ENCODE measurements at places on chromosomes 2 and 18. TPM values are rescaled to one million over a fixed set of nuclear protein-coding genes. Genes with fewer than 3 reads are reported as not detected.

OTOS gene
- total RNA-seq: not detected

INHBB gene
- total RNA-seq: 19.3 TPM

RND3 gene
- 24.9 TPM for total RNA-seq

CRYBA2 gene
- total RNA-seq: not detected

EDAR gene
- total RNA-seq: not detected

ADD2 gene
- 5.3 TPM for total RNA-seq

FAM117B gene
- 4.3 TPM for total RNA-seq

RPRM gene
- total RNA-seq: 1.1 TPM

CDH19 gene
- 9.6 TPM for total RNA-seq

FAM210A gene
- total RNA-seq: 14.7 TPM

LRRC30 gene
- not detected for total RNA-seq

IL36B gene
- total RNA-seq: not detected

SERPINB11 gene
- not detected for total RNA-seq

FBXO48 gene
- total RNA-seq: 1.0 TPM

MC5R gene
- not detected for total RNA-seq

NTSR2 gene
- not detected for total RNA-seq

FER1L5 gene
- 0.42 TPM for total RNA-seq

SLC23A3 gene
- total RNA-seq: 3.5 TPM

CPS1 gene
- total RNA-seq: 5.1 TPM

MEX3C gene
- 30.9 TPM for total RNA-seq

POTEI gene
- total RNA-seq: 0.26 TPM

CAVIN2 gene
- 37.8 TPM for total RNA-seq

ADAM23 gene
- total RNA-seq: 11.1 TPM

IL1RN gene
- total RNA-seq: 7.1 TPM

HAUS1 gene
- 15.0 TPM for total RNA-seq

ZFAND2B gene
- 40.7 TPM for total RNA-seq

DSC1 gene
- not detected for total RNA-seq

CXCR1 gene
- 3.5 TPM for total RNA-seq

UGT1A10 gene
- total RNA-seq: not detected

EMX1 gene
- total RNA-seq: not detected

ARMC9 gene
- total RNA-seq: 86.8 TPM

SERPINB3 gene
- total RNA-seq: not detected

ATP6V1C2 gene
- total RNA-seq: 0.49 TPM

CABLES1 gene
- total RNA-seq: 9.9 TPM

EVX2 gene
- not detected for total RNA-seq

NEU2 gene
- total RNA-seq: not detected

SH3RF3 gene
- total RNA-seq: 24.4 TPM

RPS27A gene
- total RNA-seq: 754 TPM

ZNF892 gene
- total RNA-seq: 4.3 TPM

MLPH gene
- 10.1 TPM for total RNA-seq
